ENCODE measurements at places on chromosomes 3 and 15. TPM values are rescaled to one million over a fixed set of nuclear protein-coding genes. Genes with fewer than 3 reads are reported as not detected.

DNA sequence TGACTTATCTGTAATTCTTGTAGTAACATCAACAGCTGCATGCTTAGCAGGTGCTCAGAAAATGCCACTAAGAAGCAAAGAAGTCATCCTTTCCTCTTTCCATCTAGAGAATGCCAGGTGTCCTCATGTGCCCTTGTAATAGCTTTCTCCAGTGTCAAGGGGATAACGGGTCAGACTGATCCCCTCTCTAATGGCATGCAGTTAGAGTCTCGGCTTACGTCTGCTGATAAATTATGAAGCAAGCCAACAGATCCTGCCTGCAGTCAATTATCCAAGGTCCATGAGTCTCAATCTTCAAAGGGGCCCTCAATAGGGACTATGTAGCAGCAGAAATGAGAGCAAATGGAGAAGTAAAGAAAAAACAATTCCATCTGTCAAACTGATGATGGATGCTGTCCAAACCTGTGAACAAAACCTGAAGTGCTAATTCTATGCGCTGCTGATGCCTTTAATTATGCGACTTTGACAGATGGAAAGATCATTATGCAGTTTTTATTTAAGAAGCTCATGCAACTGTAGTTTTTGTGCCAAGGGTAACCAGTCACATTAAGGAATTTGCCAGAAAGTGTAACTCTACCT, 162.8 kb upstream of the PEX5L start:
- DNase-seq = no peak

Gene PLA2G4E
- total RNA-seq = 1.7 TPM

Gene THBS1
- total RNA-seq = 174 TPM

DNA sequence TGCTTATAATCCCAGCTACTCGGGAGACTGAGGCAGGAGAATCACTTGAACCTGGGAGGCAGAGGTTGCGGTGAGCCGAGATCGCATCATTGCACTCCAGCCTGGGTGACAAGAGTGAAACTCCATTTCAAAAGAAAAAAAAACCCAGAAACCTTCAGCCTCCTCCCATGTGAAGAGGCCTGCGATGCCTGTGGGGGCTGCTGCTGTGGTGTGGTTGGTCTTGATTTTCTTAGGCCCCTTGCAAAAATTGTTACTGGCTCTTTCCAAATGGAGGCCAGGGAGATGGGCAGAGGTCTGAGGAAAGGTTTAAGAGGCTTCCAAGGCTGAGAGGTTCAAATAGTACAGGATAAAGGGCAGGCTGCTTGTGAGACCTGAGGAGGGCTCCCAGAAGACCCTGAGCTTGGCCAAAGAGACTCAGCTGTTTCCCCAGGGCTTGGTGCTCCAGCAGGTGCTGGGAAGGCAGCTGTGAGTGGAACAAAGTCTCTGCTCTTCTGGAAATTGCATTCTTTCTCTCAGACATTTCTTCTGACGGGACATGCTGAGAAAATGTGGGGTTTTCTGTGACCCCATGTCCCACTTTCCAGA, 18.4 kb downstream of the GCSAM start:
- DNase-seq = no peak

Gene ACP3
- total RNA-seq = 66.4 TPM

Gene TMCO5A
- not detected for total RNA-seq

- DNase-seq = no peak
Measured at GRCh38 chr15:74917676-74918075, 11.0 kb upstream of the FAM219B start.

Gene SAMD7
- total RNA-seq = not detected

Gene CFAP91
- 19.0 TPM for total RNA-seq
